Fibroblast of skin of left biceps (primary cell): ENCODE measurements at places on chromosomes 3 and 15.

DNA sequence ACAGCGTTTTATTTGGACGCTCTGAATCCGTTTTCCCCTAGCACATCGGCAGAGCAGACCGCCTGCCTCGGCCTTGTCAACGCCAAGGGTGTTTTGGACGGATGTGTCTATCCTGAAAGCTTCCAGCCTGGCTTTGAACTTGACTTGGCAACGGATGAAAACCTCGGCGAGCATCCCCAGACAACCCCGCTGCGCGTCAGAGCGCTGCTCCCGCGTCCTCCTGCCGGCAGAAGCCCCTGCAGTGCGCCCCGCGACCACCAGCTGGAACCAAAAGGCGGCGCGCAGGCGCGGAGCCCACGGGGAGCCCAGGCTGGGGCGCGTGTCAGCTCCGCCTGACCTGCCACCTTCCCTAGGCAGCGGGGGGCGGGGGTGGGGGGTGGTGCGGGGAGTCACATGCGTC is 26.2 kb upstream of the ARL8B start:
- no peak for DNase-seq

DNA sequence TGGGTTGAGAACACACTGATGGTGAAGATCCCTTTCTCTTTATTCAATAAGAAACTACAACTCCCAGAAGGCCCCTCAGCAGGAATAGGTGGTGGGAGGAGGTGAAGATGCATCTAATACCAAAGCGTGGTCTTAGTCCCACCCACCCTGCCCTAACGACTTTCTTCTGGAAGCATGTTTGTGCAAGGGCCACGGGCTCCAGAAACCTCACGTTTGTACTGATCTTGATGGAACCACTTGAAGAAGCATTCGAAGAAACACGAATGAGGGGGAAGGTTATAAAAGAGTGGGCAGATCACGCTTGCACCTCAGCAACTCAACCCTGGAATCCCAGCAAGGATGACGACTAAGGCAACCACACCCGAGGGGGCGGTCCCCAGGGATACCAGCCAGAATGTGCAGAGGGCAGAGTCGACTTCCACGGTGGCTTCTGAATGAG is 10.6 kb upstream of the SLC25A36 start:
- DNase-seq = no peak

DNA sequence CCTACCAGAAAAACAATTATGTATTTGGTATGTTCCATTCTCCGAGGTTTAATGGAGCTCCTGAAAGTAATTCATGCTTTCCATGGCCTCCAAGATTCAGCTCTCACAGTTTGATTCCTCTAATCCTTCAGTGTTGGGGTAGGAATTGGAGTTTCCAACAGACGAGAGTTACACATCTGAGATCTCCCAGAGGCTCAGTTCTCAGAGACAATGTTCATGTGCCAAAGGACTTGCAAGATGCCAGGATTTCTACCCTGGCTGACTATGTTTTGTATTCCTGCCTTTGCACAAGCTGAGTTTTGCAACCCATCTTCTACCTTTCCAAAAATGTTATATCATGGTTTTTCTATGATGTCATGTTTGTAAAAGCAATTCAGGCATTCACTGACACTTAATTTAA is 322.9 kb downstream of the ERC2 start:
- DNase-seq = no peak

- DNase-seq = no peak
These were observed 21.8 kb downstream of the GREM1 start for GRCh38 chr15:32739522-32740063.

DNA sequence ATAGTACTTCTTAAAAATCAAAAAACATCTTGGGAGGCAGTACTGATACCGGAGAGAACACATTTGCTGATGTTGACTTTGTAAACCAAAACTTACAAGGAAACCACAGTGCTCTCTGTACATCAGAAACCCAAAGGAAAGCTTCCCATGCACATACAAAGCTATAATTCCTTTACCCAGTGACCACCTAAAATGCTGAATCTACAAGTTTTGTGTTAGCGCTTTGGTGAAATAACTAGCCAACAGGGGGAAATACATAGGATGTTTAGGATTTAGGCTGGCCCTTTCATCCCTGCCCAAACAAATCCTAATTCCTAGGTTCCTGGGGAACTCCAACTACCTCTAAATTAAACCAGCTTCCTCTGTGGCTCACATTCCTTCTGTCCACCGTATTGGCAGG is 15.3 kb upstream of the SPG21 start:
- DNase-seq = no peak

- no peak for DNase-seq
These were observed 33.6 kb downstream of the CD200R1L start for GRCh38 chr3:112813016-112813415.

GRCh38 chr3:7793786-7794185 is 707.8 kb upstream of the LMCD1 start:
- DNase-seq = no peak
